Heart right ventricle (tissue), 16 donors: ENCODE measurements at places on chromosomes 11 and 22. TPM values are rescaled to one million over a fixed set of nuclear protein-coding genes. Genes with fewer than 3 reads are reported as not detected.

PGM2L1 gene
- total RNA-seq = 2.5 TPM

DNA sequence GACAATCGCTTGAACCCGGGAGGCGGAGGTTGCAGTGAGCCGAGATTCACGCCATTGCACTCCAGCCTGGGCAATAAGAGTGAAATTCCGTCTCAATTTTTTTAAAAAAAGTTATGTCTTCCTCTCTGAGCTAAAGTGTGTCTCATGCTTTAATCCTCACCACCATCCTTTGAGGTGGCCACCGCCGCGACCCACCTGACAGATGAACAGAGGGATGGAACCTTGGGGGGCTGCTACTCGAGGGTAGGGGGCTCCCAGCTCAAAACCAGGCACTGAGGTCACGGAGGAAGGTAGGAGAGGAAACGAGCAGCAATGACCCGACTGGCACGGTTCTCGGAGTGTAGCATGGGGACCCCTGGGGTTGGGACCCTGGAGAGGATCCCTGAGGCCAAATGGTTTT lies 10.7 kb upstream of the POLDIP3 start:
- no peak for DNase-seq

POGLUT3 gene
- 12.7 TPM for total RNA-seq

GRCh38 chr22:25375683-25376082 lies 156.2 kb downstream of the CRYBB2 start:
- no peak for DNase-seq

DNA sequence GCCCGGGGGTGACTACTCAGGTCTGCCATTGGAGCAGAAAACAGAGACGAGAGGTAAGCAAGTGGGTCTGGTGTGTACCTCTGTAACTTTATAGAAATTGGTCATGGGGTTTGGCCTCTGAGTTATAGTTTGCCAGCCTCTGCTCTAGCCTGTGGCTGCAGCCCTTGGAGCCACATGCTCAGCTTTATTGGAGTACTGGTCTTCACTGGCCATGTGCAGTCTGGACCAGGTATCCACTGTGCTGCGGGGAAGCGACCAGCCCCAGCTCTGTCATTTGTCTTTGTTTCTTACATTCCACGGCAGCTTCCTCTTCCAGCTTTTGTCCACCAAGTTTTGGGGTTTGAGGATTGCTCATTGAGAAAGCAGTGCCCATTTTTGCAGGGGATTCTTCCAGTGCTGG lies 453.4 kb downstream of the TBC1D22A start:
- no peak for DNase-seq

DNA sequence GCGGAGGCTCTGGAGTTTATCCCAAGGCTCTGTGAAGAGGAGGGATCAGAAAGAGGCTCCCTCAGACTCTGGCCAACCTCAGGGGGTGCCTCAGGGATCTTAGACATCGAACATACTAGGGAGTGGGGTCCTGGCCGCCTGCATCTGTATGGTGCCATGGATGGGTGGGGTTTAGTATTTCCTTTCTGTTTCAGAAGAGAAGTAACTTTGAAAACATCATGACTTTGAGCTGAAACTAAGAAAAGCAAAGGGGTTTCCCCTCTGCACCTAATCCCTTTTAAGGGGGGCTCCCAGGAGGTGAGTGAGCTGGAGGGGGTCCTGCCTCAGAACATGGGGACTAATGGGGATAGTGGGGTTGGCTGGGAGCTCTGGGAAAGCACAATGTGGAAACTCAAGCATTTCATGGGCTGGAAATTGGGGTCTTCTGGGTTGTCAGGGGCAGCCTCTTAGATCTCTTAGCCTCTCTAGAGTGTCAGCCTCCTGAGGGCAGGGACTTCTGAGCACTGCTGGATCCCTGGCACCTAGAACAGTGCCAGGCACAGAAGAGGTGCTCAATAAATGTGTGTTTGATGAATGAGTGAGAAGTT lies 11.8 kb upstream of the SSTR3 start:
- DNase-seq = no peak

KCNJ4 gene
- 93.3 TPM for total RNA-seq

DNA sequence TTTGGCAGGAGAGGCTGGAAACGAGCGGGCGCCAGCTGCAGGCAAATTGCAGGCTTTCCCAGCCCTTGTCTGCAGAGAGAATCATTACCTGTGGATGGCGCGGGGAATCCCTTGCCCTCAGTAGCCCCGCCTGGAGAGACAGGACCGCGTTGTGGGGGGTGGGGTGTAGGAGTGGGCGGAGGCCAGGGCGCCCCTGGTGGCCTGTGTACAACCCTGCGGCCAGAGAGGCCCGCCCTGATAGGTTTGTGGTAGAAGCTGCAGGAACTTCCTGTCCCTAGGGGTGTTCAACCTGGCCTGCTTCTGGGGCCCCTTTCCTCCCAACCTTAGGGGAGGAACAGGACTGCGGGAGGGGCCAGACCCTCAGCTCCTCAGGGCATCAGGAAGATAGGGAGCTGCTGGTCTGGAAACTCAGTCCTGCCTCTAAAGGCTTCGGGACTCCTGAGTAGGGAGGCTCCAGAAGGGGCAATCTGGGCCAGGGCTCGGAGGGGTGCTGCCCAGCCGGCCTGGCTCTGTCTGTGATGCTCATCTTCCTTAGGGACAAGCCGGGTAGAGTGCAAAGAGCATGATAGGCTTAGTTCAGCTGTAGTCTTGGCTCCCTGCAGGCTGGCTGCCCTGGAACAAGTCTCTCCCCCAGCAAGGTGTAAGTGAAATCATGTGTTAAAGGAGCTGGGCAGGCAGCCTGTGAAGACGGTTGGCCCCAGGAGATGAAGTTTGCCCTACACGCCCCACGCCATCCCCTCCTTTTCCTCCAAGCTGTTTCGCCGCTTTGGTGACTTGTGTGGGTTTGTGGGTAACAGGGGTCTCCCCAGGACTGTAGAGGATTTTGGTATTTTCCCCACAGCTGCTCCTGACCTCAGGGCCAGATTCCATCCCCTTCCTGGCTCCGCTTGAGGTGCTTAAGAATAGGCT lies 24.1 kb upstream of the SUSD2 start:
- peak; percentile 84 for DNase-seq

DNA sequence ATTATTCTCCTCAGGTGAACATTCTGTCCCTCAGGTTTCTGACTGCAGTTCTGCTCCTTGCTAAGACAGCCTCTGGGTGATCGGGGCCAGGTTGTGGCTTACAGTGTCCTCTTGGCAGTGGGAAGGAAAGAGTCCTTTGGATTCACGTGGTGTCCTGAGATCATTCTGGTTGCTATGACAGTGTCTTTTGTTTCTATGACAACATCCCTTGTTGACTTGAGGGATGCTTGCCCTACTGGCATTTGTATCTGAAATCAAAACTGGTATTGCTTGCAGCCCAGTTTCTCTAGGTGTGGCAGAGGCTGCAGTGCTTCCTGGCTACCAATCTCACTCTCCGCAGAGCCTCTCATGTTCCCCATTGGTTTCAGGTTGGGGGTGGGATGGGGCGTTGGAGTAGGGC lies 151.8 kb upstream of the CCDC90B start:
- DNase-seq = no peak

GRCh38 chr11:45109400-45109799 lies 37.0 kb upstream of the PRDM11 start:
- DNase-seq = no peak

DNA sequence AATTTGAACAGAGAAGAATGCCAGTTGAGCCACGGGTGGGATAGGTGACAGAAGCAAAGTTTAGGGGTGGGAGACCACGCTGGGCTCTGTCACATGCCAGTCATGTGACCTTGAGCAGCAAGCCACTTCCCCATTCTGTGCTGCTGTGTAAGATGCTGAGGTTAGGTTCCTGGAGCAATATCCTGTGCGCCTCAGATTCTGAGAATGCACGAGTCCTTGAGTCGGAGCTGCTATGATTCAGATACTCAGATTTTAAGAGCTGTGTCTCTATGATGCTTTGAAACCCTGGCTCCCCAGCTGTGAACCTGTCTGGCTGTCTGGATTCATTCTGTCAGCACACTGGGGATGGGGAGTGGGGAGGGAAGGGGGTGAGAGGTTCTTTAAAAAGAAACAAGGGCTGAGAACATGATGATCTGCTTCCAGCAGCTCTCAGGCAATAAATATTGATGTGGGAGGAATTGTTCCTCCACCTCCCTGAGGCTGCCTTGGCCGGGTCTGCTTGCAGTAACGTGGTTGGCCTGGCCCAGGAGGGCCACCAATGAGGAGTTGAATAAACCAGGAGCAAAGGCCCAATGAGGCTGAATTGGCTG lies 24.0 kb downstream of the SLCO2B1 start:
- peak; percentile 46 for DNase-seq

GRCh38 chr11:59957094-59957493 lies 6.7 kb upstream of the OOSP4A start:
- DNase-seq = no peak

GDPD4 gene
- total RNA-seq = not detected

KCNK4 gene
- total RNA-seq = not detected

- no peak for DNase-seq
Observed at GRCh38 chr22:46491946-46492345, 45.5 kb downstream of the CELSR1 start.

- DNase-seq = no peak
Observed at GRCh38 chr11:30811226-30811755, 225.1 kb upstream of the MPPED2 start.

DNA sequence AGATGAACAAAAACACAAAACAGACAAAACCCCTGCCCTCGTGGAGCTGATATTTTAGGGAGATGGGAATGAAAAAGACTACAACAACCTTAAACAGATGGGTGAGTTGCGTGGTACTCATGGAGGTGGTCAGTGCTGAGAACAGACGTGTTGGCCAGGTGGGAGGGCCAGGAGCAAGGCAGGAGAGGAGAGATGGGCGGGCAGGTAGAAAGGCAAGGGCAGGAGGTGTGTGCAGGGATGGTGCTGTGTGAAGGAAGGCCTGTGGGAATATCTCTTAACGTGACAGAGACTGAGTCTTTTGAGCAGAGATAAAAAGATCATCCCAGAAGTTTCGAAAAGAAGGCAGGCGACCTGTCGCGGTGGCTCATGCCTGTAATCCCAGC lies 7.0 kb downstream of the GAL start:
- DNase-seq = no peak

DNA sequence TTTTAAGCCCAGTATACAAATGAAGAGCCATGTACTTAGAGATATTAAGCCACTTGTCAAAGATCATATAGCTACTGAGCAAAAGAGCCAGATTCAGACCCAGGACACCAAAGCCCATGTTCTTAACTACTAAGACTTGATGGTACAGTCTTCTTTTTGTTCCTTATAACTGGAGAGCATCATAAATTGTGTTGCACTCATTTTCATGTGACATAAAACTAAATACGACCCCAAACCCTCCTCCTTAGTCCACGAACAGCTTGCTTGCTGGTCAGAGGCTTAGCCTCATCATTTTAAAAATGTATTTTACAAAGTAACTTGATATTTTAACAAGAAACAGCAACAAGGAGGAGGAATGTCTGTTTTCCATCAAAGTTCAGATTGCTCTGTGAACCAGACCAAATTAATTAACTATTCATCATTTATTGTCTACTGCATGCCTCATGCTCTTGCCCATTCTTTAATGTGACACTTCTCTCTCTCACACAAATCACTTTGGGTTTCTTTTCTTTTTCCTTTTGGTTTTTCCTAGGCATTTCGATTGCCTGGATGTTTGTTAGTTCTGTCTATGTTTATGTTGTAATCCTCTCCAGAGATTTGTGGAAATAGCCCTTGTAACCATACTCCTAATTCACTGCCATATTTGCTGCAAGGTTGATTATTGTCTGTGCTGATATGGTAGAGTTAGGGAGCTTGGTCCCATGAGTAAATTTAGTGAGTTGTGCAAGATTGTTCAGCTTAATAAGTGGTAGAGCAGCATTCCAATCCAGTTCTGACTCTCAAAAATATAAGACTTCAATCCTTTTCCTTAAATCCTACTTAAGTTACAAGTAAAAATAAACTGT lies 8.4 kb upstream of the ARHGAP20 start:
- no peak for DNase-seq

ACR gene
- 0.45 TPM for total RNA-seq

- DNase-seq = no peak
Observed at GRCh38 chr22:25729016-25729995, 12.7 kb upstream of the MYO18B start.

NOX4 gene
- 1.5 TPM for total RNA-seq

GRCh38 chr11:78427615-78428265 lies 10.1 kb upstream of the GAB2 start:
- DNase-seq = no peak

TEX12 gene
- not detected for total RNA-seq

C11orf87 gene
- total RNA-seq = 0.05 TPM

GRCh38 chr11:8309862-8310261 lies 46.2 kb upstream of the LMO1 start:
- DNase-seq = no peak

DNA sequence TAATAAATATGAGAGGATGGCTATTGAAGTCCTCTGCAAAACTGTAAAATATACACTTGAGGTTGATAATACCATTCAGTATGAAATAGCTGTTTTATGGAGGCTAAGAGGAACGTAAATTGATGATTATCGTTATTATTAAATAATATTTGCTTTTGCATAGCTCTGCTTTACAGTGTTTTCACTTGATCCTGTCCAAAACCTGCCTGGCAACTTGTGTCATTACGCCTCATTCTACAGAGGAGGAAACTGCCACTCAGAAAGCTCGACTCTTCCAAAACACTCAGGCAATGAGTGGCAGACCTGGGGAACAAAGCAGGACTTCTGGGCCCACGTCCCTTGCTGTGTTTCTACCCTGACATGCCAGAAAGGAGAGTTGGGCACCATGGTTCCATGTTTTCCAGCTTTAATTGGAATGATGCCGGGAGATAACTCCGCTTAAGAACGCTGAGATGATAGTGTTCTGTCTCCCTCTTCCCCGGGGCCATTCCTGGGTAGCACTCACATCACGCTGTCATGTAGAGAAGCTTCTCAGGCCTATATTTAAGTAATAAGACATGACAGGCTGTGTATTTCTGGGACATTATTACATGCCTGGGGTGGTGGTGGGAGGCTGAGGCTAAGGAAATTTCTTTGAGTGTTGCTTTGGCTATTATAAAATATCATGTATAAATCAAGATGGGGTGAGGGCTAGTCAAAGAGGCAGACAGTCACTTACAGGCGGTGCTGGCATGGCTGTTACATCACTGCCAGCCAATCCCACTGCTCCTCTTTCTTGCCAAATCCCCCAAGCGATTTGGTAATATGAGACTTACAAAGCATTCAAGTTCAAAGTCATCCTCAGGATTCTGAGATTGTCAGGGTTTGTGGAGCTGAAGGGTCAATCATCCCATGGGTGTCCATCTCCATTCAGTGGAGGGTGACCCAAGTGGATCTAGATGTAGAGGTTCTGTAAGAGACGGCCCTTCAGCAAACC lies 501.7 kb downstream of the INSC start:
- DNase-seq = no peak

- no peak for DNase-seq
Observed at GRCh38 chr11:36153551-36153950, 135.7 kb downstream of the COMMD9 start.

DNA sequence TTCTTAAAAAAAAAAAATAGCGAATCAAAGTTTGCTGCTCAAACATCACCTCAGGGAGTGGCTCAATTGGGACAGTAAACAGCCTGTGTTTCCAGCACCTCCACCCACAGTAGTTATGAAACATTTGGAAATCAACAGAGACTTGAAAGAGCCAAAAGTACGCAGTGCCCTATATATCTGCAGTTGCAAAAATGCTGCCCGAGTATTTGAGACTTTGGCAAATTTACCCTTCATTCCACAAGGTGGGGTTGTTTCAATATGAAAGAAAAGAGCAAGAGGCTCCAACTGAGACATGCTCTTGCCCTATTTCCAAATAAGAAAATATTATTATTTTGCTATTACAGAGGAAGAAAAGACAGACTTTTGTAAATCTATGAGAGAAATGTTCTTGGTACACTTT lies 851.1 kb upstream of the RAG2 start:
- DNase-seq = no peak
